Fibroblast of the aortic adventitia (primary cell): ENCODE measurements at places on chromosomes 6 and 20.

DNA sequence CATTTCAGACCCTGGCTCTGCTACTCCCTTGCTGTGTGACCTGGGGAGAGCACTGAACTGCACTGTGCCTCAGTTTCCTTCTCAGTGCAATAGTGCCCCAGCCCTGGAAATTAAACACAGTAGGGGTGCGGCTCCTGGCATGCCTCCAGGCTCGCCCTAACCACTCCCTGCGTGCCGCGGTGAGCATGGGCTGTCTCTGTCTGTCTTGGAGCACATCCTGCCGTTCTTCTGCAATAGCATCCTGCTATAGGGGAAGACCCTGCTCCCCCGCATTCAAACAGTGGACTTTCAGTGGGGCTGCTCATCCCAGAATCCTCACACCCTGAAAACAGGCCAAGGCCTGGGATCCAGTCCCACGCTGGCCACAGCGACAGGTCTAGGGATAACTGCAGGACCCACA, 129.5 kb downstream of the FOXC1 start:
- DNase-seq = no peak

- no peak for DNase-seq
Observed at GRCh38 chr20:47129306-47129705, 227.2 kb downstream of the ZMYND8 start.

DNA sequence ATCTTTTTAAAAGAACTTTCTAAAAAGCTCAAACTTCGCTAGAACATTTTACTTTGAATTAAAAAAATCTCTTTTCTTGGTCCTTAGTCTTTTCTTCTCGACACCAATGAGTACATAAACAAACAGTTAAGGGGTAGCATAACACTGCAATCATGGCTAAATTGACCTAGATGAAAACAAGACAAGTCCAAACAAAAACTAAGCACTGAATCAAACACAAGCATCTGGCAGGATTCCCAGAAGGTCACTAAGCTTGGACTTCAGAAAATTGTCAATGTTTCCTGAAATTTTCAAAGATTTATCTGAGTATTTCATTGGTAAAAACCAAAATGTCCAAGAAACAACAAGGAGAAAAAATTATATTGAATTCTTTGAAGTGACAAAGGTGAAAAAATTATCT, 5.0 kb downstream of the COL21A1 start:
- peak; percentile 32 for DNase-seq

- no peak for DNase-seq
Observed at GRCh38 chr6:82617648-82618047, 254.0 kb downstream of the TPBG start.

DNA sequence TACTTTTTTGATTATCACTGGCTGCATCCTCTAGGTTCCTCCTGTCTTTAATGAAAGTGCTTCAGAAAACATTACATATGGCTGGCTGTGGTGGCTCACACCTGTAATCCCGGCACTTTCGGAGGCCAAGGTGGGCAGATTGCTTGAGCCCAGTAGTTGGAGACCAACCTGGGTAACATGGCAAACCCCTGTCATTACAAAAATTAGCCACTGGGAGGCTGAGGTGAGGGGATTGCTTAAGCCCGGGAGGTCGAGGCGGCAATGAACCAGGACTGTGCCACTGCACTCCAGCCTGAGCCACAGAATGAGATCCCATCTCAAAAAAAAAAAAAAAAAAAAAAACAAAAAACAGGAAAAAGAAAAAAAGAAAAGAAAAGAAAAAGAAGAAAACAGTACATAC, 35.3 kb downstream of the BEND3 start:
- DNase-seq = no peak

GRCh38 chr6:139925894-139926641, 551.6 kb upstream of the CITED2 start:
- peak; percentile 92 for DNase-seq

- peak; percentile 68 for DNase-seq
Observed at GRCh38 chr6:143441680-143442545, 8.6 kb downstream of the ADAT2 start.

GRCh38 chr6:129590408-129591022, 119.5 kb downstream of the ARHGAP18 start:
- peak; percentile 88 for DNase-seq

GRCh38 chr20:38600057-38600456, 1.6 kb upstream of the ARHGAP40 start:
- DNase-seq = no peak
